ENCODE measurements at places on chromosomes 5 and 9. TPM values are rescaled to one million over a fixed set of nuclear protein-coding genes. Genes with fewer than 3 reads are reported as not detected.
A peak's percentile ranks its signal among the peaks of the same experiment; 100 is the strongest.

GRCh38 chr9:38074441-38074961 is 5.5 kb upstream of the SHB start:
- DNase-seq, result peak; percentile 74

- DNase-seq, result no peak
Measured at GRCh38 chr9:79006546-79006945, 565.2 kb upstream of the TLE4 start.

DNA sequence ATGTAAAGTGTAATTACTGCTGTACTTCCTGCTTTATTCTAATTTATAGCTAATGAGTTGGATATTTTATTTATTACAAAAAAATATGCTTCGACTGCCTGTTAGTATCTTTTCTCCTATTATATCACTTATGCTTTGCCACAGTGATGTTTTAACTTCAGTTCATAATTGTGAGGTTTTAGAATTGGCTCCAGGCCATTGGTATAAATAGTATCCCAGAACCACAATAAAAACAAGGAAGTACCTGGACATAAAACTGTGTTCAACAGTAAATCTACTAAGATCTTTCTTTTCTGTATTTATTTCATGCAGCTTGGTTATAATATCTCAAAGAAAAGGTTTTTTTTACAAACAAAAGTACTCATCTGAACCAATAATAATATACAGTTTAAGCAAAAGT is 354.3 kb upstream of the CDH9 start:
- no peak for DNase-seq

DNA sequence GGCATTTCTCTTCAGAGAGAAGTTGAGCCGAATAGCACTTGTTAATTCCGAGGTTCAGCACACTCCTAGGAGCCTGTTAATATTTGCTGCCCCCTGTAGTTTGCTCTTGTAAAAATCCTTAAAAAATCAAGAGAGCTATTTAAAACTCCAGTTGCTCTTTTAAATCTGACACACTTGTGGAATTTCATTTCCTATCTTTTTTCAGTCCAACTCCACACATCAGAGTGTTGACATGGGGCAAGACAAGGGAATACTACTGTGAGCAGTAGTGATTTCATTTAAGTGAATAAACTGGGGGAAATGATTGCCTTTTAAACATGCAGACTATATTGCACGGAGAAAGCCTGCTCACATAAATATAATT is 1096.3 kb upstream of the DMAC1 start:
- DNase-seq, result no peak

- no peak for DNase-seq
Measured at GRCh38 chr9:83957248-83957513, 22.8 kb downstream of the HNRNPK start.

DNA sequence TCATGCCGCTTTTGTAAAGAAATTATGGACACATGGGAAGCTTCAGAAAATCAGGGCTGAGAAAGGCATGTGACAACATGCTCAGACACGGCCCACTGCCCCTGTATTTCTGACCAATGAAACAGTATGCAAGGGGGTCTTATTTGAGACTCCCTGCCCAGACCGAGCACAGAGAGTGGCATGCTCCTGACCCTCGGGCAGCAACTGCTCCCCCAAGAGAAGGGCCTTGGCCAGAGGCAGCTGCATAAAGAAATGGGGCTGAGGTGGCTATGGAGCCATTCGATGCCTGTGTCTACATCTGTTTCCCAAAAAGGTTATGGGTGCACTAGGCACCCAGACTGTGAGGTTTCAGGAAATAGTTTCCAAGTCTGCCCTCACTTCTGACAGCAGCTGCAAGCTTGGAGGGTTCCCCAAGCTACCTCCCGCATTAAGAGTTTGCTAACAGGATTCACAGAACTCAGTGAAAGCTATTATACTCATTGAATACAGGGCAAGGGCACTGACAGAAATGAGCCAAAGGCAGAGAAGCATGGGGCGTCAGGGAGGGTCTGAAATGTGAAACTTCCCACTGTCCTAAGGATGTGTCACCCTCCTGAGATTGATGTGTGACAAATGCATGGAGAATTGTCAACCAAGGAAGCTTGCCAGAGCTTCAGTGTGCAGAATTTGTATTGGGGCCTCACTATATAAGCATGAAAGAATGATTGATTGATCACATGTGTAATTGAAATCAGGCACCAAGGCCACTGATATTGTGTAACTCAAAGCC is 94.3 kb downstream of the DAP start:
- DNase-seq, result peak; percentile 18

DNA sequence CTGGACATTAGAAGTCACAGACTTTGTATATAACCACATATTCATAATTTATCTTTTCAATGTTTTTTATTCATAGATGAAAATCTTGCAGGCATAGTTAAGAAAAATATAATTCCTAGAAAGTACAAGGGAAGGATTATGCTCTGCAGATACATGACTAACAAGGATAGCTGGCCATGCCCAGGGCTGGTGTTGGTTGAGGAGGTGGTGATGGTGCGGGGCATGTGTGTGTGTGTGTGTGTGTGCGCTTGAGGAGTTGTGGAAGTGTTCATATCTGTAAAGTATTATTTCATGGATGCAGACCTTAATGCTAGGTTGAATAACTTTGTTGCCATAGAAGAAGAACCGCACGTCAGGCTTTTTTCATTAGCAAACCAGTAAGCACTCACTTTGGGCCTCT is 1.3 kb downstream of the S1PR3 start:
- DNase-seq, result peak; percentile 70

DNA sequence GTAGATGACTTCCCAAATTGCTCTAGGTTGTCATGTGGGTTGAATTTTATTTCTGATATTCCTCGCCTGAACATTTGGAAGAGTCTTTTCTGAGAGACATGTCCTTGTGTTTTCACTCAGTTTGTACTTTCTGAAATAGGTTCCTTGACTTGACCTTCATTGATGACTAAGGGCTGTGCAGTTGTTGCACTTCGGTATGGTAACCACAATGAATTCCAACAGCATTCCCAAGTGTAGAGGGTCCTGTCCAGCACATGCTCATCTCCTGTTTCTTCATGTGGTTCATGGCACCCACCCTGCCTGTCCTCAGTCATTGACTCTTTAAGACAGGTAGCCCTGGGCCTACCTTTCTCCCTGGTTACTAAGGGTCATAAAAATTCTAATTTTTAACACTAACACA is 527.8 kb downstream of the MTRR start:
- no peak for DNase-seq

Gene KIF24
- 1.3 TPM for total RNA-seq

Measured in lower leg skin (tissue), 4 donors.